ENCODE measurements at places on chromosomes 11 and 22.

DNA sequence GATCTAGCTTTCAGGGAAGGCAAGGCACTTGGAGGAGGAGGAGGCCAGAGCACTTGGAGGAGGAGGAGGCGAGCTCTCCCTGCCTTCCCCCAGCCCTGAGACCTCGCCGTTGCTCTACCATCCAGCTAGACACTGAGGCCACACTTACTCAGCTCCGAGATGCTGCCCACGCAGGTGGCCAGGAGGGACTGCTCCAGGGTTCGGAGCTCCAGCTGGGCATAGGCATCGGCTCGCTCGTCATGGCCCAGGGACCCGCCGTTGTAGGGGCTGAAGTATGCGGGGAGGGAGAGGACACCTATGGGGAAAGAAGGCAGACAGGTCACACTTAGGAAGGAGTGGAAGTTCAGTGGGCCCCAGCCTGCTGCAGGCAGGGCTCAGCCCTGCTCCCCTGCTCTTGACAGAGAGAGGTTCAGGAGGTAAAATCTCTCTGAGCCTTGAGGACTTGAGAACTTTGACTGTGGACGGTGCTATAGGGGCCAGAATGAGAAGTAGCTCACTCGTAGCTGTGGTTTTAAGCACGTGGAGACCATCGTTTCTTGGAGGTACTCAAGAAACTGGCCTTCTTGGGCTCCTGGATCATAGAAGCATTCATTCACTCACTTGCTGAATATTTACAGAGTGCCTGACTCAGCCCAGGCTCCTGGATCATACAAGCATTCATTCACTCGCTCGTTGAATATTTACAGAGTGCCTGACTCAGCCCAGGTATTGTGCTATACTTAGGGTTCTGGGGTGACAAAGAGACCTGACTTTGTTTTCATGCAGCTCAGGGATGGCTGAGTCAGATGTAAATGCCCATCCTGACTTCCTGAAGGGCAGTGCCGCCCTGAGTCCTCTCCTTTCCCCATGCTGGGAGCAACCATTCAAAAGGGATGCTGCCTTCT, 99.2 kb downstream of the NAT10 start:
- DNase-seq, result no peak

GRCh38 chr11:102288725-102289083, 28.6 kb upstream of the BIRC3 start:
- DNase-seq, result no peak

GRCh38 chr11:69625476-69625875, 15.5 kb upstream of the CCND1 start:
- no peak for DNase-seq

- DNase-seq, result no peak
Measured at GRCh38 chr11:72643547-72643946, 30.7 kb downstream of the PDE2A start.

- no peak for DNase-seq
Measured at GRCh38 chr22:35997438-35997837, 31.2 kb downstream of the RBFOX2 start.

DNA sequence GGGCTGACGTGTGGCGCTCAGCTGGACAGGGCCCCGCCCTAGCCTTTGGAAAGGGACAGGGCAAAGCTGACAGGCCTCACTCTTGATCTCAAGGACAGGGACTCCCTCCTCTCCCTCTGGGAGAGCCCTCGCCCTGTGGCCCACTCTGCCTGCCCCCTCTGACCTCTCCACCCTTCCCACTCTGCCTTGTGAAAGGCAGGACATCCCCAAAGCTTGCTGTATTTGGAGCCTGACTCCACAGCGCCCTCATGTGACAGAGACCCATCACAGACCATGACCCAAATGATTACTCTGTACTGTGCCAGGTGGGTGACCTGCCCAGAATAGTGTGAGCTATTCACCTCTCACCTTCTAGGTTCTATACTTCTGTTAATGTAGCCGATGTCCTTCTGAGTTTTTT, 18.8 kb downstream of the P2RY2 start:
- DNase-seq, result no peak

DNA sequence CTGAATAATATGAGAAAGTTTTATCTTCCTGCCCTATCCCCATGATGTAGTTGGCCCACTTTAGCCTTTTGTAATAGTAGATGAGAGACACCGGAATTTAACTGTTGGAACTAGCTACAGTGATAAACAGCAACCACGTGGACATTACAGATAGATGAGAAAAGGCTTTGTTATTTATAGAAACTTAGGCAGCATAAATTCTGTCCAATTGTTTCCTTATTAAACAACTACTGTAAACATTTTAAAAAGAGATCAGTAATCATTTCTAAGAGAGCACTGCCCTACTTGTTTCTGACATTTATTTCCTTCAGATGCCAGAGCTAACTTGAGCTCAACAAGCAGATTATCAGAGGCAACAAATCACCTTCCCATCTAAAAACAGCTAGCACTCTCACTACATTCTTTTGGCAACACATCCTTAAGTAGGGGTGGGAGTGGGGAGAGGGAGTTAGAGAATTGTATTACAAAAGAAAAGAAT, 63.1 kb downstream of the SOX6 start:
- no peak for DNase-seq

DNA sequence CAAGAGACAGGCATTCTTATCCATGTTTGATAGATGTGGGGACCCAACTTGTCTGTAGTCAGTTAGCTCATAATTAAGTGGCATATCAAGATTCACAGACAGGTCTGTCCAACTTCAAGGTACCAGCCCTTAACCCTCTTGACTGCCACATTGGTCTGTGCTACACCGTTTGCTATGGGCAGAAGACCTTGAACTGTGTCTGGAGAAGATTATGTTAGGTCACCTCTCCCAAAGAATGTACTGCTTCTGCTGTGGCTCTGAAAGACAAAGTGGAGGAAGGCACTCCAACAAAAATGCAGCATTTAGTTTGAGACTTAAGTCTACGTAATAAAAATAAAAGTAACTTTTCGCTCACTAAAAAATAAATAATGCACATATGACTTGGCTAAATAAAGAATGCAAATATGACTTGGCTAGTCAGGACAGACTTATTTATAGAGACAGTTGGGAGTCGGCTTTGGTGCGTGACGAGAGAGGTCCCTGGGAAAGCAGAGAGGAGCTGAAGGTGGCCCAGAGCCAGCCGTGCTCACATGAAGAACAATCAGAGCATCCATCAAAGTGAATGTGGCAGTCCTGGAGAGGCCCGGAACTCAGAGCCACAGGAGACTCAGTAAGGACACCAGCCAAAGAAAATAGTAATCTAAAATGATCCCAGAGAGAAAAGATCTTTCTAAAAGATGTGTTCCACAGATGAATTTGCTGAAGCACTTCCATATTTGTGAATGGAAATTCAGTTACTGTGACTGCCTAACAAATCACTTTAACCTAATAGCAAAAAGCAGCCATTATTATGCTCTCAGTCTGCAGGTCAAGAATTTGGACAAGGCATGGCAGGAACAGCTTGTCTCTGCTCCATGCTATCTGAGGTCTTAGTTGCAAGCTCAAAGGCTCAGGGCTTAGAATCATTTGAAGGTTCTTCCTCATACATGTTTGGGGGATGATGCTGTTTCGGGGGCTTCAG, 35.0 kb downstream of the CWC15 start:
- DNase-seq, result no peak

GRCh38 chr11:74679513-74679865, 51.7 kb downstream of the CHRDL2 start:
- no peak for DNase-seq

DNA sequence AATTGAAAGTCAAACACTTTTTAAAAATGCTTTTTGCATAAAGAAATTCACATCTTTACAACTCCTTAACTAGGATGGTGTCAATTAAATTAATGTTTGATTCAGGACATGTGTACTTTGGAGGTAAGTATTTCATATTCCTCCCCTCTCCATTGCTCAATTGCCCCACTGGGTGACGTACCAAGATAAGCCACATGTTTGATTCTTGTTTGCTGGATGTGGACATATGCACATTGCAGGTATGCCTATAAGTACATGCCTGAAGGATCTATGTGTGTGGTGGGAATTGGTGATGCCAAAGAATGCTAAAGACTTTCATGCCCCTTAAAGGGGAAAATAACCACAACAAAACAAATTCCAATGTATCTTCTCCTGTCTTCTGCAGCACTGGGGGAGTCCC, 5.8 kb downstream of the CD44 start:
- no peak for DNase-seq

- no peak for DNase-seq
Measured at GRCh38 chr11:36241497-36241896, 47.7 kb downstream of the COMMD9 start.

GRCh38 chr11:26608507-26609146, 36.6 kb upstream of the MUC15 start:
- DNase-seq, result no peak

- DNase-seq, result no peak
Measured at GRCh38 chr11:59765068-59765735, 10.0 kb downstream of the STX3 start.

GRCh38 chr22:19035474-19036228, 86.6 kb downstream of the DGCR2 start:
- no peak for DNase-seq

DNA sequence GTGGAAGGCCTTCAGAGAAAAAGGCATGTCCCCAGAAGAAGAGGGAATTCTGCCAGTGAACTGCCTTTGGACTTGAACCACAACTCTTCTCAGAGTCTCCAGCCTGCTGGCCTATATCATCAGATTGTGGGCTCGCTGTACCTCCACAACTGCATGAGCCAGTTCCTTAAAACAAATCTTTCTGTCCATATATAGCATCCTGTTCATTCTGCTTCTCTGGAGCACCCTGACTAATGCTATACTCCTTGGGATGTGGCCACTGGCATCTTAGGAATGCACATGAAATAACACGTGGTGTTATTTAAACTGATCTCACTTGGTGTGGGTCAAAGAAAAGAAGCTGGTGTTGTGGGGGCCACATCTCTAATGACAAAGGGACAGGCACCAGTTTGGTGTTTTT, 58.3 kb upstream of the VSTM5 start:
- DNase-seq, result no peak

GRCh38 chr22:39731481-39731880, 160.9 kb downstream of the CACNA1I start:
- DNase-seq, result no peak

- DNase-seq, result no peak
Measured at GRCh38 chr22:39592081-39593065, 21.8 kb downstream of the CACNA1I start.

- no peak for DNase-seq
Measured at GRCh38 chr11:117511931-117512539, 184.4 kb downstream of the CEP164 start.

DNA sequence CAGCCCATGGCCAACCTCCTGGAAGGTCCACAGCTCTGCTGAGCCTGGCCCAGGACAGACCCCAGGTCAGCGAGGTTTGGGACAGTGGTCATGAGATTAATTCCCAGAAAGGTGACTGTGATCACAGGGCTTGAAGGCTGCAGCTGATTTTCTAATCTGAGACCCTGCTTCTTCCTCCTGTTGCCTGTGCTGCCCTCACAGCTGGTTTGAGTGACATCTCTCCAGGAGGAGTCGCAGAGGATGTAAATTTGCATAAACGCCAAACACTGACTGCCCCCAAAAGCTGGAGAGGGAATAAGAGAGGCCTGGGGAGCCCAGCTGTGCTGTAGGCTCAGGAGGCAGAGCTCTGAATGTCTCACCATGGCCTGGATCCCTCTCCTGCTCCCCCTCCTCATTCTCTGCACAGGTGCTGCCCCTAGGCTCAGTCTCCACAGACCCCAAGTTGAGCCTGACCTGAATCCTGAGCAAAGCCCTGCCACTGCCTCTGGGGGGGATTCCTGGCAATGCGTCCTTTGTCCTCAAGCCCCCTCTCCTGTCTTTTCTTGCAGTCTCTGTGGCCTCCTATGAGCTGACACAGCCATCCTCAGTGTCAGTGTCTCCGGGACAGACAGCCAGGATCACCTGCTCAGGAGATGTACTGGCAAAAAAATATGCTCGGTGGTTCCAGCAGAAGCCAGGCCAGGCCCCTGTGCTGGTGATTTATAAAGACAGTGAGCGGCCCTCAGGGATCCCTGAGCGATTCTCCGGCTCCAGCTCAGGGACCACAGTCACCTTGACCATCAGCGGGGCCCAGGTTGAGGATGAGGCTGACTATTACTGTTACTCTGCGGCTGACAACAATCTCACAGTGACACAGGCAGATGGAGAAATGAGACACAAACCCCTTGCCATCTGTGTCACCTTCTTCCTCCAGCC, 23.8 kb downstream of the GGTLC2 start:
- DNase-seq, result no peak

DNA sequence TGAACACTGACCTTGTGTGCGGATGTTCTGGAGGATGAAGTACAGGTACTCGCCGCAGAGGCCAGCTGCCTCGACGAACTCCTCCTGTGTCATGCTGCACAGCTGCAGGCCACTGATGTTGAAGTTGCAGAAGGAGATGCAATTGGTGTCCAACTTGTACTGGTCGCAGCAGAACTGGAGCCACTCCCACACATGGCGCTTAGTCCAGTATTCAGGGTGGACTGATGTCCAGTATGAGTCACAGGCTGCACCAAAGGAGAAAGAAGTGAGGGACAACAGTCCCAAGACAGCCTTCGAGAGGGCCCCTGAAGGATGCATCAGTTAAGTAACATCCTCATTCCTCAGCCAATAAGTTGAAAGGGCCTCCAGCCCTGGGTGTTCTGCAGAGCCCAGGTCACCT, 20.1 kb downstream of the ELF5 start:
- DNase-seq, result no peak

GRCh38 chr11:63683133-63683991, 2.1 kb downstream of the RTN3 start:
- DNase-seq, result no peak

GRCh38 chr11:21622566-21622965, 570.3 kb upstream of the ANO5 start:
- no peak for DNase-seq

DNA sequence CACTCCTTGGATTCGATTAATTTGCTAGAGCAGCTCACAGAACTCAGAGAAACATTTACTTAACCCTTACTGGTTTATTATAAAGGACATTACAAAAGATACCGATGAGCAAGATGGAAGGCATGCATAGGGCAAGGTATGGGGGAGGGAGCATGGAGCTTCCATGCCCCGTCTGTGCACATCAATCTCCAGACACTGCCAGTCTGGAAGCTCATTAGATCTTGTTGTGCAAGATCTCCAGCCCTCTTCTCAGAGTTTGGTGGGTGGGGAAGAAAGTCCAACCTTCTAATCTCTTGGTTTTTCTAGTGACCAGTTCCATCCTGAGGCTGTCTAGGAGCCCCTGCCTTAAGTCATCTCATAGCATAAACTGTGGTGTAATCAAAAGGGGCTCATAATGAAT, 190.7 kb downstream of the UVRAG start:
- DNase-seq, result no peak

GRCh38 chr22:36840106-36840505, 20.7 kb upstream of the NCF4 start:
- no peak for DNase-seq

DNA sequence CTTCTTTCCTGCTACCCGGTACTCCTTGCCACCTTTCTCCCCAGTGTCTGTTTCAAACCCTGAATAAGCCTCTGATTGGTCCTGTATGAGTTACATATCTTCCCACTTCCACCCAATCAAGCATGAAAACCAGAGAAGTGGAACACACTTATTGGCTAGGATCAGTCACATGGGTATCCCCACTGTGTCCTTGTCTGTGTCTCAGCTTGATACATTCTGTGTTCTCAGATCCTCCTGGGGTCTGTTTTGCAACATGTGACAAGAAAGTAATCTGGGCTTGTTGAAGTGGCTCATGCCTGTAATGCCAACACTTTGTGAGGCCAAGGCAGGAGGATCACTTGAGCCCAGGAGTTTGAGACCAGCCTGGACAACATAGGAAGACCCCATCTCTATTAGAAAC, 23.9 kb downstream of the MCHR1 start:
- no peak for DNase-seq
